Endodermal cell (in vitro differentiated cells): ENCODE measurements at places on chromosomes 13 and 19. TPM values are rescaled to one million over a fixed set of nuclear protein-coding genes. Genes with fewer than 3 reads are reported as not detected.
A peak's percentile ranks its signal among the peaks of the same experiment; 100 is the strongest.

- H3K4me1 ChIP-seq: no peaks in the 10 kb centered on the region
- H3K4me3 ChIP-seq: no peak overlapping the region
- no peaks in the 10 kb centered on the region for H3K27me3 ChIP-seq
- no peaks in the 10 kb centered on the region for H3K36me3 ChIP-seq
- no peak overlapping the region for H3K27ac ChIP-seq
These were observed 239.7 kb upstream of the MAB21L1 start for GRCh38 chr13:35716186-35716585.

- no peaks in the 10 kb centered on the region for H3K36me3 ChIP-seq
- H3K4me1 ChIP-seq: no peaks in the 10 kb centered on the region
- no peak overlapping the region for H3K27ac ChIP-seq
- no peak for DNase-seq
- no peaks in the 10 kb centered on the region for H3K27me3 ChIP-seq
- H3K4me3 ChIP-seq: no peak overlapping the region
These were observed 72.0 kb downstream of the GNG7 start for GRCh38 chr19:2630352-2631001.

GRCh38 chr19:6717036-6717435, 3.4 kb downstream of the C3 start:
- H3K27me3 ChIP-seq: no peaks in the 10 kb centered on the region
- H3K4me3 ChIP-seq: no peak overlapping the region
- H3K36me3 ChIP-seq: no peaks in the 10 kb centered on the region
- DNase-seq: peak; percentile 52
- H3K27ac ChIP-seq: no peak overlapping the region
- H3K4me1 ChIP-seq: no peaks in the 10 kb centered on the region

- DNase-seq: no peak
- H3K27me3 ChIP-seq: peaks cover 10% of the 10 kb centered on the region
- H3K4me1 ChIP-seq: no peaks in the 10 kb centered on the region
These were observed 4.1 kb downstream of the IGFL4 start for GRCh38 chr19:46036744-46037128.

DNA sequence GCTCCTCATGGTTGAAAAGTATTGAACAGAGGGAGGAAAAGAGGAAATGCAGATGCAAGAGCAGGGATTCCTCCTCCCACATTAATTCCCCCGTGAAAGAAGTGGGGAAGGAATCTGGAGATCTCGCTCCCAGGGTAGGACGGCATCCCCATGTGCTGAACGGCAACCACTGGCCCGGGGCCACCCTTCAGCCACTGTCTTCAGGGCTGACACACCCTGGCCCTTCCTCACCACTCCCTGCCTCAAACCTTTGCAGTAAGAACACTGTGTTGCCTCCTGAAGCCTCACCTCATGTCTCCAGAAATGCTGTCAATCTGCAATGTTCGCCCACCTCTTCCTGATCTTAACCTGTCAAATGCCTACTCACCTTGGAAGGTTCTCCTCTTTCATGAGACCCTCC, 10.9 kb upstream of the DOCK9 start:
- no peak overlapping the region for H3K27ac ChIP-seq
- H3K4me1 ChIP-seq: peaks cover 3% of the 10 kb centered on the region
- no peaks in the 10 kb centered on the region for H3K36me3 ChIP-seq
- H3K4me3 ChIP-seq: no peak overlapping the region

DNA sequence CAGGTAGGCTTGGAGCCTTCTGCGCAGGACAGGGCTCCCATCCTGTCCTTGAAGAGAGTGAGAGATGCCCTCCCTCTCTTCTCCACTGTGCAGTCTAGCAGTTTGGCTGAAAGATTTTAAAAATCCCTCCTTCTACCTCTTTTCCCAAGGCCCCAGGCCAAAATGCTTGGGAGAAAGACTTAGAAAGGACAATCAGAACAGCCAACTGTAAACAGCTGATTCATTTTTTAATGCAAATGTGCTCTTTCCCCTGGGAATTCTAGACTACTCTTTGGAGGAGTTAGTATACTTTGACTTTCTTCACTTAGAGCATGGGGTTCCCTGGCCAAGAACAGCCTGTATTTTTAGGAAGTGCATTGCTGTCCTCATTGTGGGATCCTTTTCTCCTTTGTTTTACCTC, 398.9 kb downstream of the GPC6 start:
- H3K4me3 ChIP-seq: no peak overlapping the region
- peaks cover 5% of the 10 kb centered on the region for H3K4me1 ChIP-seq
- no peak overlapping the region for H3K27ac ChIP-seq
- no peaks in the 10 kb centered on the region for H3K36me3 ChIP-seq
- DNase-seq: no peak

DNA sequence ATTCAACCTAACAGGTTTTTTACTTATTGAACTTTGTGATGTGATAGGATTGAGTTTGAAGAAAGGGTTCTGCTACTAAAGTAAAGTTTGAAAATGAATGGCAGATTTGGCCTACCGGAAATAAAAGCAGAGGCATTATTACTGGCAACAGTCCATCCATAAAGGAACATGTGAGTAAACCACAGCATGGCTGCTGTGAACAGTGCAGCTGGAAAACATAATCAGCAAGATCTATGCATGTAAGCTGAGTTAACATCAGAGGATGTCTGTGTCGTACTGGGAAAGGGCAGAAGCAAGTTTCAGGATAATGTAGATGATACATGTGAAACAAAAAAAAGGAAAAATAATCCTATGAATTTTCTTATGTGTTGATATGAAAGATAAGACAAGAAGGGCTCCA, 87.6 kb downstream of the CYSLTR2 start:
- H3K4me1 ChIP-seq: peaks cover 6% of the 10 kb centered on the region
- H3K36me3 ChIP-seq: no peaks in the 10 kb centered on the region
- H3K27me3 ChIP-seq: no peaks in the 10 kb centered on the region

The EMP3 gene
- total RNA-seq: 3.5 and 6.8 TPM in 2 replicates

The NCAN gene
- 0.77 to 1.2 TPM (median 0.84 TPM) in 3 replicates for total RNA-seq
